ENCODE measurements at places on chromosomes 4 and X.

DNA sequence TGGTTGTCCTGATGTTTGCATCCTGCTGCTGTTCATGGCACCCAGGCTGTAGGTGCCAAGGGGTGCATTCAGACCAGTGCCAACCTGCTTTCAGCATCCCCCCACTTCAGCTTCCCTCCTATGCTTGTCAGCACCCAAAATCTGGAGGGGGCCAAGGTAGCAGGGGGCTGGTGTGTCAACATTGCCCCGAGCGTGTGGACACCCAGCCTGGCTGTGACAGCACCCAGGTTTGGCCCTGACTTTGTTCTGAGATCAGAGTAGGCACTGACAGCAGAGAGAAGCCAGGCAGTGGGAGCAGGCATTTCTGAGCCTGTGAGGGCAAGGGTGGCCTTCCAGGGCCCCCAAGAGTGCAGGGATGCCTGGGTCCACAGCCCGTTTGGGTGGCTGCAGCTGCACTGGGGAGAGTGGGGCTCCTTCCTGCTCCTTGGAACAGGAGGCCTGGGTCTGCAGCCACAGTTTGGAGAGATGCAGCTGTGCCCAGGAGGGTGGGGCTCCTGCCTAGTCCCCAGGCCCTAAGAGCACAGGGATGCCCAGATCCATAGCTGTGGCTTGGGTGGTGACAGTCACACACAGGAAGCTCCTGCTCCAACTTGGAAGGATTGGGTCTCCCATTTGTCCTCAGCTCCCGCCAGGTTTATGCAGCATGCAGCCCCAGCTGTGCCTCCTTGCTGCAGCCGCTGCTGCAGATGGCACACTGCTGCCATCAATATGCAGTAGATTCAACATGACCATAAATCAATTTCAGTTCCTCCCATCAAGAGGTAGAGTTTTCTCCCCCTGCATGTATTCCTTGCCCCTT is 12.3 kb upstream of the PPM1K start:
- DNase-seq = no peak

- no peak for DNase-seq
Measured at GRCh38 chr4:186203406-186203805, 12.0 kb downstream of the CYP4V2 start.

- DNase-seq = no peak
Measured at GRCh38 chrX:16119353-16120220, 3.8 kb upstream of the GRPR start.

DNA sequence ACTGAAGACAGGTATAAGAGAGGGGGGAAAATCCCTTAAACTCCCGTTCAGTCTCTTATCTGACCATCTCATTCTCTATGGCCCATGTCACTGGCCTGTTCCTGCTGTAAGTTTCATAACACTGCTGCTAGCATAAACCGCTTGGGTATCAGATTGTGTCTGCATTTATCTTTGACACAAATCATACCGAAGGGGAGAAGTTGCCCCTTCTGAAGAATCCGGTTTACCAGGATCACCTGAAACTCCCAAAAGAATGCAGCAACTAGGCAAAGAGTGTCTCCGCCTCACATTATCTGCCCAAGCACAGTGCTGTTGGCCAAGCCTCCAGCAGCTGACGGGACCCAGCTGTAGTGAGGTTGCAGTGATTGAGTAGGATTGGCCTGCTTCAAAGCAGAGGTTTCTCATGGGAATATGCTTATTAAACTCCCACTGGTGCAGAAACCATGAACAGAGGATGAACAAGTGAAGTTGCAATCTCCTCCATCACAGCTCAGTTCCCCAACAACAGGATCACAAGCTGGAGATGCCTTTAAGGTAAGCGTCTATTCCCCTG is 71.3 kb upstream of the PUDP start:
- DNase-seq = no peak

- no peak for DNase-seq
Measured at GRCh38 chr4:35125995-35126712, 1118.2 kb downstream of the ARAP2 start.

- no peak for DNase-seq
Measured at GRCh38 chr4:5999356-5999755, 18.9 kb downstream of the C4orf50 start.

DNA sequence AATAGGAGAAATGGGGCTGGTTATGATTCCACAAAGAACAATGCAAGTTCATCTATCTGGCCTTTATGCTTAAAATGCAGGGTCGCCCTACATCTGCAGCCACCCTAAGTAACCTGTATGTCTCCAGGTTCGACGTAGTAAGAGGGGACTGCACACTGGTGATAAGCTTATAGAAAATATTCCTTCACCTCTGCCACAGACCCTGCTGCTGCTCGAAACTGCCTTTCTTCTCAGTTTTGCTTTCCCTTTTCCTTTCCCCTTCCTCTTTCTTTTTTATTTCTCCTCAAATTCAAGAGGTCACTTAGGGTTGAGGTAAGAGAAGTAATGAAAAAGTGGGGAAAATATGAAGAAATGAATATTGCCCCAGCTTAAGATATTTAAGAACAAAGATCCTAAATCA is 123.5 kb downstream of the DCHS2 start:
- no peak for DNase-seq

DNA sequence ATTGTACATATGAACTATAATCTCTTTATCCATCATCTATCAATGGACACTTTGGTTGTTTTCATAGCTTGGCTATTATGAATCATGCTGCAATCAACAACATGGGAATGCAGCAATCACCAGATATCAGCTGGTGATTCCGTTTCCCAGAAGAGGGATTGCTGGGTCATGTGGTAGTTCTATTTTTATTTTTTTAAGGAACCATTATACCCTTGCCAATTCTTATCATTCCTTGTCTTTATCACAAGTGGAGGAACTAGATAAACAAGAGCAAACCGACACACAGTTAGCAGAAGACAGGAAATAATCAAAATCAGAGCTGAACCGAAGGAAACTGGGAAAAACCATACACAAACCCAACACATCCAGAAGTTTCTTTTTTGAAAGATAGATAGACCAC is 14.5 kb upstream of the LNX1 start:
- DNase-seq = no peak

DNA sequence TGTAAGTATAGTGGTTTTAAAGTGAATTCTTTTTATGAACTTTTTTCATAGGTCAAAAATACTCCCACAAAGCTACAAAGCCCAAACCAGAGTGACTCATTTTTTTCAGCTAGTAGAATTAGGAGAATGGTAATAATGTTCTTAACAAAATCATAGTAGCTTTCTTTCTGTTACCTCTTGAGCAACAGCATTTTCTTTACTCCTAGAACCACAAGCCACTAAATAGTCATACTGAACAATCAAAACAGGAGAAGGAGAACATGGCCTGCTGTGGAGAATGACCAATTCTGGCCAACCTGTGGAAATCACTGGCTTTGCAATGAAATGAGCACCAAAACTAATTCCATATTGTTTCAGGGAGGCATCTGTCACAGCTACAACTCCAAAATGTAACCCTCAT is 112.9 kb downstream of the AMMECR1 start:
- no peak for DNase-seq

- no peak for DNase-seq
Measured at GRCh38 chrX:114906984-114907510, 110.4 kb downstream of the IL13RA2 start.

DNA sequence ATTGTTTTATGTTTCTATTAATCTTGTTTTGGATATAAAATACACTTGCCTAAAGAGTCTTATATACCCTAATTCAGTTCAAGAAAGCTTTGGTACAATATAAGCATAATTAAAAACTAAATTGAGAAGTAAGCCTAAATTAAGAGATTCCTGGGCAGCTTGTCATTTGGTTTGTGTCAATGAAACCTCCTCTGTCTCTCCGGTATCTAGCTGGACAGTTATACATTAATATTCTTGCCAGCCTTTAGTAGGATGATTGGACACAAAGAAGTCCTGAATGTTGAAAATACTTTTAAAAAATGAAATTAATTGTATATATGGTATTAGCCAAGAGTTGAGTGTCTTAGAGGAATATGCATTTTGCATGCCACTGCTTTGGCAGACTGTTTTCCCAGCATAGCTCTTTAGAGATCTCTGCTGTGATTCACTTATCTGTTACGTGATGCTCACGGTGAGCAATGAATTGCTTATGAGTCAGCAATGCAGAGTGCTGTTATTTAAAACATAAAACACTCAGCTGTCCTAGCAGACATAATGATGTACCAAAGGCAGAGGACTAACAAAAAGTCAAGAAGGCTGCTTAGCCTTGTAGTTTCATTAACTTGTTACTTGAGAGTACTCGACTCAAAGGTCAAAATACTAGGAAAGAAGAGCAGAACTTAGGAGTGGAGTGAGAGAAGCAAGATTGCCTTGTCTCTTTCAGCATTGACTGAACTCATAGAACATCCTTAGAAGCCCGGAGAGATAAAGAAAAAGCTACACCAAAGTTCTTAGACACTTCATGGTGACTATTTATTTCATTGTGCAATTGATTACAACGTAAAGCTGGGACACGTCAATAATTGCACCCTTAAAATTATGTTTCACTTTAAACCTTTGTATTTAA is 1296.1 kb upstream of the PCDH7 start:
- DNase-seq = peak; percentile 75

GRCh38 chr4:110019153-110019552 is 106.5 kb downstream of the EGF start:
- DNase-seq = no peak

DNA sequence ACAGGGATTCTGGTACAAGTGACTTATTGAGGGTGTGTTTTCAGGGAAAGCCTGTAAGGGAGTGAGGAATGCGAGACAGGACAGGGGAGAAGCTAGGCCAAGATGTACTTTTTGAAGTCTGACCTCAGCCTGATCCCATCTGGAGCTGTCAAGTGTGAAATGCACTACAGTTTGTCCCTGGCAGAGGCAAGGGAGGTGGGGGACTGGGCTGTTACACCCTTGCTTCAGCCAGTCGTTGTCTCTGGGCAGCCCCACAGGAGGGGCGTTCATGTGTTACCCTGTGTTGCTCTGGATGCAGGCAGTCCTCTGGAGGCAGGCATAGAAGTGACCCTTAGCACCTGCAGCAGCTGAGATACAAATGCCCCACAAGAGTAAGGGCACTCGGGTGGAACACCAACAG is 25.8 kb downstream of the PPEF1 start:
- DNase-seq = no peak

- DNase-seq = no peak
Measured at GRCh38 chr4:114807357-114807756, 208.8 kb downstream of the UGT8 start.

- DNase-seq = no peak
Measured at GRCh38 chrX:2360731-2361130, 140.0 kb downstream of the DHRSX start.

- DNase-seq = no peak
Measured at GRCh38 chr4:75370576-75370975, 143.6 kb downstream of the RCHY1 start.

DNA sequence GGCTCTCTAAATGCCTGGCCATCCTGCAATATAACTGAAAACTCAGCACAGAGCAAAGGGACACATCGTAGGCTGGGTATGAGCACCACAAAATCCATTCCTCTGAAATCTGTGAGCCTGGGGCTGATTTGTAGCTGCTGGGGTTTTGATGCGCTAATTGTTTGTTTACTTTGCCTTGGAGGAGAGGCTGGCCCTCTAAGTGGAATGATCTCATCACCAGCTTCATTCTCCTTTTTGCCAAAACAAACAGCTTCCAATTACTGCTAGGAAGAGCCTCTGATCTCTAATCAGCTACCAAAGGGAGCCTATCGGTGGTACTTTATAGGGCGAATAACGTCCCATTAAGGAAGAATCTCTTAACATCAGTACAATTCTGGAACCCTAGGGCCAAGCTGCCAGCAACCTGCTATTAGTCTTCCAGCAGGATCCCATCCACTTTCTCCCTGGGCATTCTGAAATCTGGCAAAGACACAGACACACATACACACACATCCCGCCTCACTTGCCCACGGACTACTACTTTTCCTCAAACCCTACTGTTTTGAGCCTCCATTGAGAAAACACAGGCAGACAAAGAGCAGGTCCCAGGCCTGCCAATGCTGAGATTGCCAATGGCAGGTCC is 5.8 kb downstream of the ANOS1 start:
- DNase-seq = no peak

GRCh38 chrX:37075892-37076595 is 67.9 kb downstream of the FAM47C start:
- no peak for DNase-seq

- DNase-seq = peak; percentile 65
Measured at GRCh38 chr4:137307806-137308205, 224.5 kb downstream of the PCDH18 start.

DNA sequence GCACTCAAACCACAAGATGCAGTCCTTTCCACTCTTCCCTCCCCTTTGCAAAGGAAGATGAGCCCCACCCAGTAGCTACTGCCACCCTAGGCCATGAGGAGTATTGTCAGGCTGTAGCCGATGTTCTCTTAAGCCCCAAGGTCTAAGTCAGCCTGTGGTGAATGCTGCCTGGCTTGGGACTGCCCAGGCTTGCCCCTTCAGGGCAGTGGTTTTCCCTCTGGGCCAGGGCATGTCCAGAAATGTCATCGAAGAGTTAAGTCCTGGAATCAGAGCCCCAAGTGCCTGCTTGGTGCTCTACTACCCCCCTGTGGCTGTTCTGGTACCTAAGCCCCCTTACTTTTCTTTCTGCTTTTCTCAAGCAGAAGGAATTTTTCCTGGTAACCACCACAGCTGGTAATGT is 11.8 kb upstream of the PGK1 start:
- no peak for DNase-seq

- DNase-seq = peak; percentile 87
Measured at GRCh38 chrX:47662144-47662657, 3.2 kb upstream of the UXT start.

DNA sequence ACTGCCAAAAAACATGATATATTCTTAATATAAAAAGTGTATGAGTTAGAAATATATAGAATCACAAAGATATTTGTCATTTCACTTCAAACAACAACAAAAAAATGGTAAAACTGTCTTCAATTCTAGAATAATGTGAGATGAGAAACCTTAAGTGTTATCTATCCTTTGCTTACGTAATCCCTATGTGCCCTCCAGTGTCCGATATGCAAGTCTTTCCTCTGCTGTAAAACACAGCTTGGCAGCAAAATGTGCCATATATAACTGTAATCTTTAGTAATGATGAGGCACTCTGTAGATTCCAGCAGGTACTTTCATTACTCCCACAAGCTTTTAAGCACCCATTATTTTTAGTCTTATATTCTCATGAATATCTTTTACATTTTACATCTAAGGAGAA is 555.1 kb upstream of the FRG1 start:
- DNase-seq = no peak

- DNase-seq = no peak
Measured at GRCh38 chr4:25449688-25450087, 72.6 kb downstream of the ANAPC4 start.

DNA sequence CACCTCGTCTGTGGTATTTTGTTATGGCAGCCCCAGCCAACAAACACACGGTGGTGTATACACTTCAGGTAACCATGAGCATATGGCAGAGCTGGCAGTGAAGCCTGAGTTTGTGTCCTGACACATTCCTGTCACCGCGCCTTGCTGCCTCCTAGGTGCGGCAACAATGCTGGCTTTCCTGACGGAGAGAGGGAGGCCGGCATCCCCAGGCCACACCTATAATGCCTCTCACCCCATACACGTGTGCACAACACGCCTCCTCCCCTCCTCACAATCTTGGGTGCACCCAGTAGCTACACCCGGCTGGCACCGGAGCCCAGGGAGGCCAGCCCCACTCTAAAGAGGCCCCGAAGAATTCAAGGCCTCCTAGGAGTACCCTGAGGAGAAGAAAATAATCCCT is 158.5 kb downstream of the NSUN7 start:
- DNase-seq = no peak
